ENCODE measurements at places on chromosomes 1 and 21.
A peak's percentile ranks its signal among the peaks of the same experiment; 100 is the strongest.

- no peak for DNase-seq
These were observed 24.5 kb downstream of the NECAP2 start for GRCh38 chr1:16464917-16465625.

DNA sequence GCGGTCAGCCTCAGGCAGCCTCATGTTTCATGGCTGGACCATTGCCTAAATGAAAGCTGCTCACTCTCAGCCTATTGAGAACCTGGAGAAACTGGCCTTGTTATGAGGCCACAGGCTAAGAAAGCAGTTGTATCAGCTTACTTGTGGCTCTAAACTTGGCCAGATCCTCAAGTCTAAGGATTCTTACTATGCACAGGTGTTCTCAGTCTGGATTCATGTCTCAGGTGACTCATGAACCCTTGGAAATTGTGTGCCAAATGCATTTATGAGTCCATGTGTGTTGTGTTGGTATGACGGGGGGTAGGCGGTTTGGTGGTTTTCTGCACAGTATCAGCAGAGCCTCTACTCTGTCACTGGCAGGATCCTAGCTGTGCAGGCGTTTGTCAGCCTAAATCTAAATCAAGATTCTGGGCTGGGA is 90.4 kb downstream of the ROR1 start:
- DNase-seq: no peak

DNA sequence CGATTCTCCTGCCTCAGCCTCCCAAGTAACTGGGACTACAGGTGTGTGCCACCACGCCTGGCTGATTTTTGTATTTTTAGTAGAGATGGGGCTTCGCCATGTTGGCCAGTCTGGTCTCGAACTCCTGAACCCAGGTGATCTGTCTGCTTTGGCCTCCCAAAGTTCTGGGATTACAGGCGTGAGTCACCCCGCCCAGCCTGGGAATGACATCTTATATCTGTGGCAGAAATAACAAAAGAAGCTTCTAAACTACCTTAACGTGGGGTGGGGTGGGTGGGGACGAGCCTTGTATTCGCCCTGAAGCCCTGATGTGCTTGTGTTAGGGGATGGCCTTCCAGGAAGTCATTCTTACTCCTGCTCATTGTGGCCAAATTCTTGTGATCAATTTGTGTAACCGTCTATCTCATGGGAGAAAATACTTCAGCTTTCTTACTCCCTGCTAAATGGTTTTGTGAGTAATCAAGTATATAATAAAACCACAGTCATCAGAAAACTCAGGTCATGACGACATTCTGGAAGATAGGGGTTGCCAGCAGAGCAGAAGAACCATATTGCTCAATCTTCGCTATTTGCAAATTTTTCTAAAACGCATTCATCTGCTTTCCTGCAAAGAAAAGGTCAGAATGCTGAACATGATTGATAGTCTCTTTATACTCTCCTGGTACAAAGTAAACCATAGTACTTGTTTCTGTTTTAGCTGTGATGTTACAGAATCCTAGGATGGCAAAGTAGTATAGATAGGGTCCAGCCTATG is 63.2 kb downstream of the DIRAS3 start:
- no peak for DNase-seq

DNA sequence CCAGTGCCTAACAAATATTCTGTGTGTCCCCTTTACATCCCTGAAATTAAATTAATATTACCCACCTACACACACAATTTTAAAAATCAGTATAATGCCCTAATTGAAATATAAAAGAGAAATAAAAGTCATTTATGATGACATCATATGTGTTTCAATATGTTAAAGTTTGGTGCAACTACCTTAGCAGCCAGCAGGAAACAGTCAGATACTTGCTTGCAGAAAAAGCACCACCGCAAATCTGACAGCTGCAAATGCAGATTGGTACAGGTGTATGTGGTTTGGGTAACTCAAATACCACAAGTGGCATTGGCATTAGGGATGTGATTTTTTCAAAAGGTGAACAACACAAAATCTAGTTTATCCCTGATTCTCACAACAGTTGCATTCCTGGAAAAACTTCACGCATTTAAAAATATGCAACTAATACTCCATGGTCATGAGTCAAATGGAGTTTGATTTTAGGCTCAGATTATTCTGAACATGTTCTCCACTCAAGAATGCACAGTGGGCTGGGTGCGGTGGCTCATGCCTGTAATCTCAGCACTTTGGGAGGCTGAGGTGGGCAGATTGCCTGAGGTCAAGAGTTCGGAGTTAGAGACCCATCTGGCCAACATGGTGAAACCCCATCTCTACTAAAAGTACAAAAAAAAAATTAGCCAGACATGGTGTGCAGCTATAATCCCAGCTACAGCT is 106.3 kb downstream of the EDEM3 start:
- DNase-seq: no peak

DNA sequence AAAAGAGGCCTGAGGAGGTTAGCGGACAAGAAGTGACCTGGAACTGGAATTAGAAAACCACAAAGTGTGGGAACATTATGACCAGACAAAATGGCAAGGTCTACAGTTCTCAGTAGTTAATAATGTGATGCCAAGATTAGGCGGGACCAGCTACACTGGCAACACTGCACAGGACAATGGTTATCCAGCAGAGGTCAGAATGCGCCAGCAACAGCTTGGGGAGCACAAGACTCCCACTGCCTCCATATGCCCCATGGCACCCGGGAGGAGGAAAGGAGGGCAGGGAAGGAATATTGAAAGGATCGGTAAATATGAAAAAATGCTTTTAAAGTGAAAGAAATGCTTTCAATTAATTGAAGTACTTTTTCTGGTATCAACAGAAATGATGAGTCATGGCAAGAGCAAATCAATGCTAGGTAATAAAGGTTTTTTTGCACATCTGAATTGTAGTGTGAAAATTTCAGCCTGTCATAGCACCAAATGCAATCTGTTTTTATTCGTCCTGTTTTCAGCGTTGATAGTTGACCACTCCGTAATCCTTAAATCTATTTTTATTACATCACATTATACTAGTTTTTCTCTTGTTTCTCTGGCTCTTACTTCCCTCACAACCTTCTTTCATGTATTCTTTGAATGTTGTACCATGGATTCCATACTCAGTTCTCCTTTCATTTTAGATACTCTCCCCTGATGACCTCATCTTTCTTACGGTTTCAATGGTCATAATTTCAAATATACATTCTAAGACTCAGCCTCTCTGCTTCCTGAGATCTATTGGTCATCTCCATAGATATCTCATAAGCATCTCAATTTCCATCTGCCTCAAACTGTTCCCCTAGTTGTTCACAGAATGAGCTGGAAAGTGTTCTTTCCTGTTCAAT is 30.7 kb downstream of the VCAM1 start:
- no peak for DNase-seq

DNA sequence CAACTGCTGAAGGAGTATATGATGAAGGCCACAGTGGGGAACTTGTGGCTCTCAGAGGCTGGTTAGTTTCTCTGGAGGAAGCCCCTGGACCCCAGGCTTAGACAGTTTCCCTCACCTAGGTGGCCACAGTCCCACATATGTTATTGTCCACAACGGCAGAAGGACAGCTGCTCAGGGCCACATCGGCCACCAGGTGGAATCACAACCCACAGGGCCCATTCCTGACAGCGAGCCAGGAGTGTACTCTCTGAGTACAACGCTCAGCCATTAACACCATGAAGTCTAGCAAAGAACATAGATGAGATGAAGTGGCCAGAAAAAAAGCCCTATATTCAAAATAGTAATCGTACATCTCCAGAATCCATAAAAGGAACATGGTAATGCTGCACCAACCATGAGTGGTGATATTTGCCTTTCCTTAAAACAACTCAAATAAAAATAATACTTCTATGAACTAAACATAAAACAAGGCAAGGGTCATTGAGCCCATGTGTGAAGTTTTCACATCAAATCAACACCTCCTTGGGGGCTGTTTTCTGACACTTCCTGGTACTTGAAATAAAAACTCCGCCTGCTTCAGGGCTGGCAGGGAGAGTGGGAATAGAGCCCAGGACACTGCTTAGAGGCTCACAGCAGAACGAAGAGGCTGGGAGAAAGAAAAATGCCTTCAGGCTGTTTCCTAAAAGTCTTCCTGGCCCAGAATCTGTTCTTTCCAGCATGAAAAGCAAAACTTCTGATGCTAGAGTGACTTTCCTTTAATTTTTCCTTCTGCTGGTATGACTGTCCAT is 383.3 kb downstream of the HHAT start:
- DNase-seq: no peak

- no peak for DNase-seq
These were observed 63.7 kb downstream of the DYRK1A start for GRCh38 chr21:37430184-37430821.

DNA sequence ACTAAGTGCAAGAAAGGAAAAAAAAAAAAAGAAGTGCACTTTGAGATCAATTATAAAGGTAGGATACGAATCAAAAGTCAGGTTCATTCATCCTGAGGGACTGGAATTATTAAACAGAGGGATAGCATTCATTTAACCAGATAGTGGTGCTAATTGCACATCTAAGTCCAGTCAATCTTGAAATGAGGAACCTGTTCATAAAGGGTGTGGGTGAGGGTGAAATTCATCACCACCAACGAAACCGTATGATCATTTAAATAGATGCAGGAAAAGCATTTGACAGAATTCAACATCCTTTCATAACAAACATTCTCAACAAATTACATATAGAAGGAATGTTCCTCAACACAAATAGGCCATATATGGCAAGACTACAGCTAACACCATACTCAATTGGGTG is 5.6 kb downstream of the CTSS start:
- DNase-seq: no peak

DNA sequence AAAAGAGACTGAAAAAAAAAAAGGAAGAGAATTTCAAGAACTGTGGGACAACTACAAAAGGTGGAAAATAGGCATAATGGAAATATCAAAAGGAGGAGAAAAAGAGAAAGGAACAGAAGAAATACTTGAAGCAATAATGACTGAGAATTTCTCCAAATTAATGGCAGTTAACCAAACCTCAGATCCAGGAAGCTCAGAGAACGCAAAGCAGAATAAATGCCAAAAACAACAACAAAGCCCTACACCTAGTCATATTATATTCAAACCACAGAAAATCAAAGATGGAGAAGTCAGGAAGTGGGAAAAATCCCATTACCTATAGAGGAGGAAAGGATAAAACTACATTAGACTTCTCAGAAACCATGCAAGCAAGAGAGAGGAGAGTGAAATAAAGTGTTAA is 20.7 kb upstream of the AHCYL1 start:
- no peak for DNase-seq

DNA sequence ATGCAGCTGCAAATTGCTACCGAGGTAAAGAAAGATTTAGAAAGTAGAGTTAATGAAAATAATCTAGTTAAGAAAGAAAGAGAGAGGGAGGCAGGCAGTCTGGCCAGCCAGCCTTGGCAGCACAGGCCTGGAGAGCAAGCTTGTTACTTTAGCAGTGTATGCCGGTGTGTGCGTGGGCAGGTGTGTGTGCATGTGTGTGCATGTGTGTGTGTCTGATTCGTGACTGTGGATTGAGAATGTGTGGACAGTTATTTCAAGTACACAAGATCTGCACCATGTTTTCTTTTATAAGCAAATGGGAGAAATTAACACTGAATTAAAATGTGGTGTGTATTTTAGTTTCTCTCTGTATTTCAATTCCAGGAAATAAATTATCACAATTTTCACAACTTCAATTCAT is 211.6 kb downstream of the DSCAM start:
- no peak for DNase-seq

- peak; percentile 4 for DNase-seq
These were observed 1260.7 kb downstream of the PLA2G4A start for GRCh38 chr1:188089461-188089860.

DNA sequence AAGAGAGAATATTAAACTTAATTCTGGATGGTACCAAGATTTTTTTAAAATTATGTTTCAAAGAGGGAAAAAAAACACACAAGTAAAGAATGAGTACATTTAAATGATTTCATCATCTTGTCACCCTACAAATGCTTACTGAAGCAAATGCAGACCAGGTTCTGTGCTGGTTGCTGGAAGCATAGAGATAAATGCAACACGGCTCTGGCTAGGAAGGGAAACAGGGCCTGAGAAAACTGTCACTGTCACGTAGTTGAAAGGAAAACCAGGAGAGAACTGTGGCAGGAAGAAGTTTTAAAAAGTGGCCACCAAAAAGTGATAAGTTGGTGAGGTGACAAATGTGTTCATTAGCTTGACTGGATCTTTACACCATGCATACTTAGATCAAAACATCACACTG is 336.9 kb upstream of the NFIA start:
- DNase-seq: no peak

GRCh38 chr1:48670234-48671020 is 106.3 kb downstream of the BEND5 start:
- DNase-seq: no peak

DNA sequence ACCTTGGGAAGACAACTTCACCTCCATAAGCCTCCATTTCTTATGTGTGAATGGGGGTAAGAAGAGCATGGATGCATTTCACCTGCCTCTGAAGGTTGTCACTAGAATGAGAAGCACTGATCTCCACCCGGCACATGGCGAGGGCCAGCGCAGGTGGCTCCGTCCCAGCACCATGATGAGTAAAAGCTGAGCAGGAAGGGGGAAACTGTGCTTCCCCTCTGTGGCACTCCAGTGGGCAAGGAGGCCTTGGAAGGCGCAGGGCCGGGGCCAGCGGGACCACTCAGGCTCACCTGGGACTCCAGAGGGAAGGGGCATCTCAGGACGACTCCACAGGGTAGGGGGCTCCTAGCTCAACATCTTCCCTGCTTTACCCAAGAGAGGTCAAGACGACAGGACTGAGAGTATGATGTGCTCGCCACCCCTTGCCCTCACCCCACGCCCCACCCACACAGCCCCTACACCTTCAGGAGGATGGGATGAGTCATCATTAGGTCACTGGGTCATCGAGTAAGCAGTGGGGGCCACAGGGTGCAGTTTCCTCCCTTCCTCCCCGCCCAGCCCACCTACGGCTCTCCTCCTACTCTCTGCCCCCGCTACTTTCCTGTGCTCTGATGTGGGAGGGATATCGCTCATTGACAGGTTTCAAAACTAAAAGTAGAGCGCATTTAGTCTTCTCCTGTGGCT is 112.1 kb downstream of the HIVEP3 start:
- no peak for DNase-seq

DNA sequence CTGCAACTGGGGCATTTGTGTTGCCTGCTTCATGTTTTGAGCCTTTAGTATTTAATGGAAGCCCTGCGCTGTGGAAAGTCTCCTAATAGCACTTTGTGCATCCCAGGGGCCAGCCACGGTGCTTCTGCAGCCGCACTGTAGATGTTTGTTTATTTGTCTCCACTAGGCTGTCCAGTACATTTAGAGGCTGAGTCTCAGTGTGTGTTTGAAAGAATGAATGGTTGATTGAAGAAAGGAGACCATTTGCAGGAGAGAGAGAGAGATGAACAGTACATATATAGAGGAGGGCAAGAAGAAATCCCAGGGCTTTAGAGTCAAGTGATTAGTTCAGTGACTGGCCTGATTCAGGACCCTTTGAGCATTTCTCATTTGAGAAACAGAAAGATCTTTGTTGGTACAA is 33.9 kb downstream of the MPZL1 start:
- DNase-seq: no peak

Measured in neuronal stem cell (in vitro differentiated cells).